ENCODE measurements at places on chromosomes 3 and 15. TPM values are rescaled to one million over a fixed set of nuclear protein-coding genes. Genes with fewer than 3 reads are reported as not detected.

DNA sequence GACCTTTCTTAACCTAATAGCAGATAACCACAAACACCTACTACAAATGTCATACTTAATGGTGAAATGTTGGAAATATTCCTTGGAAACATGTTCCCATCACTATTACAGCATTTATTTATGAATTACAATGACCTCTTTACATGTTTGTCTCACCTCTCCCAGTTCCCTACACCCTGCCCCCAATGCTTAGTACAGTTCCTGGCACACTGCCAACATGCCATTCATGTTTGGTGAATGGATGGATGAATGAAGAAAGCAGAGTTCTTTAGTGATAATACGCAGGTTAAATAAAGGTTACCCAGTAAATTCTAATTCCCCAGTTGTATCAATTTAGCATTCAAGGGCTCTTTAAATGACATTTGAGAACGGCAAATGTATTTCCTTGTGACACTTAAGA lies 259.9 kb upstream of the ATP11B start:
- H3K4me1 ChIP-seq: no peaks in the 10 kb centered on the region
- no peak for DNase-seq
- H3K27ac ChIP-seq: no peak overlapping the region
- no peaks in the 10 kb centered on the region for H3K36me3 ChIP-seq
- no peak overlapping the region for H3K4me3 ChIP-seq

DNA sequence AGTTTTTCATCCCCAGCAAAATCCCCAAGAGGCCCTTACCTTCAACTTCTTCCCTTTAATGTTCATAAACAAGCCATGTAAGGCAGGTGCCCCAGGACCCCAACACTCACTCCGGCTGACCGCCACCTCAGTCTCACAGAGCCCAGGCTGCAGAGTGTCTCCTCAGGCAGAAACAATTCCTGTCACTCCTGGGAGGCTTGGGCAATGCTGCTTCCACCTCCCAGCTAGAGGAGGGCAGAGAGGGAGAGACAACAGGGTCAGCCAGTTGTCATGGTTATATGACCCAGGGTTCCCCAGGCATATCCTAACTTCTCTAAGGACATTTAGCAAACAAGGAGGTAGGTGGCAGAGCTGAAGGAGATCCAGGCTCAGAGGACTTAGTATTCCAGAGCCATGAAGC lies at the start of gene PLIN1:
Gene PLIN1, minus strand, starts transcription at position 156 of the 400 bp plus-strand sequence. CDS start 1,878 bp downstream, outside the sequence.
- H3K4me3 ChIP-seq: no peak within 1 kb of the TSS
- peaks cover 15% of the 10 kb centered on the region for H3K4me1 ChIP-seq
- peak within 1 kb of the TSS; percentile 30 for H3K27ac ChIP-seq
- no peak for DNase-seq
- H3K36me3 ChIP-seq: no peaks in the 10 kb centered on the region
- H3K27me3 ChIP-seq: no peaks in the 10 kb centered on the region

DNA sequence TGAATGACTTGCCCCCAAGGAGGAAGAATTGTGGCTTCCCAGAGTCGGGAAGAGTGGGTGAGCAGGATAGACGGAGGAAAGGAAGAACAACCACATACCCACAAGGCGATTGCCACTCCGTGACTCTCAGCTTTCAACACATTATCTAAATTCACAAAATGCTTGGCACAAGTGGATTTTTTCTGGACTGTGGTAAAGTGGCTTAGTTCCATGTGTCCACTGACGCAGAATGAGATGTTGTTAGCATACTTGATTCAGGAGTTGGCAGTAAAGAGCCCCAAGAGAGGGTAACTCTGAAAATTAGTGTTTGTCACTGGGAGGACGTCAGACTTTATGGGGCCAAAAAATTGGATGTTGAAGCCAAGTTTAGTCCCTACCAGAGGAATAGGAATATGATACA lies 198.8 kb upstream of the CTNNB1 start:
- no peak overlapping the region for H3K27ac ChIP-seq
- H3K4me1 ChIP-seq: no peaks in the 10 kb centered on the region
- no peak overlapping the region for H3K4me3 ChIP-seq
- H3K27me3 ChIP-seq: no peaks in the 10 kb centered on the region
- H3K36me3 ChIP-seq: no peaks in the 10 kb centered on the region

- H3K36me3 ChIP-seq: no peaks in the 10 kb centered on the region
- no peaks in the 10 kb centered on the region for H3K4me1 ChIP-seq
- no peak overlapping the region for H3K27ac ChIP-seq
- DNase-seq: no peak
- no peak overlapping the region for H3K4me3 ChIP-seq
These were observed 702.9 kb upstream of the NAALADL2 start for GRCh38 chr3:174156200-174156599.

GRCh38 chr3:122245513-122246174 lies 62.2 kb downstream of the CASR start:
- H3K4me3 ChIP-seq: no peak overlapping the region
- no peaks in the 10 kb centered on the region for H3K27me3 ChIP-seq
- H3K27ac ChIP-seq: no peak overlapping the region
- DNase-seq: no peak

GRCh38 chr3:64890466-64890865 lies 202.7 kb upstream of the ADAMTS9 start:
- H3K27ac ChIP-seq: peak overlapping the region; percentile 62
- no peaks in the 10 kb centered on the region for H3K36me3 ChIP-seq
- peaks cover 10% of the 10 kb centered on the region for H3K4me1 ChIP-seq

GRCh38 chr3:42190701-42191442 lies 75.1 kb downstream of the CCK start:
- H3K27ac ChIP-seq: no peak overlapping the region
- H3K4me1 ChIP-seq: no peaks in the 10 kb centered on the region
- H3K27me3 ChIP-seq: no peaks in the 10 kb centered on the region
- DNase-seq: peak; percentile 43

GRCh38 chr3:58347984-58348383 lies 15.3 kb downstream of the PXK start:
- H3K27ac ChIP-seq: no peak overlapping the region
- no peaks in the 10 kb centered on the region for H3K36me3 ChIP-seq

- no peak for DNase-seq
- no peaks in the 10 kb centered on the region for H3K36me3 ChIP-seq
- no peak overlapping the region for H3K4me3 ChIP-seq
- no peak overlapping the region for H3K27ac ChIP-seq
- no peaks in the 10 kb centered on the region for H3K4me1 ChIP-seq
- no peaks in the 10 kb centered on the region for H3K27me3 ChIP-seq
These were observed 46.2 kb upstream of the CTDSPL2 start for GRCh38 chr15:44381236-44381635.

GRCh38 chr15:53384417-53384816 lies 375.0 kb downstream of the WDR72 start:
- H3K4me3 ChIP-seq: no peak overlapping the region
- no peak overlapping the region for H3K27ac ChIP-seq
- no peaks in the 10 kb centered on the region for H3K36me3 ChIP-seq
- DNase-seq: no peak
- no peaks in the 10 kb centered on the region for H3K27me3 ChIP-seq

DNA sequence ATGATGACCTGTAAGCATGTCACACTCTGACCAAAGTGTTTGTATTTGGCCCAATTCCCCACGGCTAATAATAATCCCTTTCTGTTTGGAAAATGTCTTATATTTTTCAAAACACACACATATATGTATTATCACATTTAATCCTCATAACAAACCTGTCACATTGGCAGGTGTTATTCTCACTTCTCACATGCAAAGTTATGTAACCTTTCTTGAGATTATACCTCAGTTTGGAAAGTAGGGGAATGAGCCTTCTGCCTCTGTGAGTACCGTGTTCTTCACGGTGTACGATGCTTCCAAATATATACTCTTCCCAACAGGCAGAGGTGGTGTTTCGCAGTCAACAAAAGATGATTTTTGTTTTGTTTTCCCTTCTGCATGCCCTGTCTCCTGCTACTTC lies 205.6 kb downstream of the TP63 start:
- no peak overlapping the region for H3K4me3 ChIP-seq
- H3K36me3 ChIP-seq: no peaks in the 10 kb centered on the region
- no peak overlapping the region for H3K27ac ChIP-seq
- H3K4me1 ChIP-seq: no peaks in the 10 kb centered on the region
- no peak for DNase-seq

SPRED1 gene
- total RNA-seq: 20.4 TPM

LYZL4 gene
- not detected for total RNA-seq

IL5RA gene
- total RNA-seq: 0.55 TPM

ZPLD1 gene
- 0.11 TPM for total RNA-seq
